Stomach (tissue), 19 donors: ENCODE measurements at places on chromosomes 7 and 10. TPM values are rescaled to one million over a fixed set of nuclear protein-coding genes. Genes with fewer than 3 reads are reported as not detected.

ZNF425 gene
- polyA plus RNA-seq, result 1.2 TPM

LRIT1 gene
- not detected for polyA plus RNA-seq

LIPM gene
- not detected for polyA plus RNA-seq

POLR3A gene
- 2.1 TPM for polyA plus RNA-seq

FAM13C gene
- 7.2 TPM for polyA plus RNA-seq

IL6 gene
- polyA plus RNA-seq, result 9.2 TPM

- no peaks in the 10 kb centered on the region for H3K27me3 ChIP-seq
- no peak for DNase-seq
- no peak overlapping the region for H3K27ac ChIP-seq
- no peaks in the 10 kb centered on the region for H3K4me1 ChIP-seq
Observed at GRCh38 chr7:114622221-114622620, 207.6 kb downstream of the FOXP2 start.

- no peak overlapping the region for H3K27ac ChIP-seq
- no peak for DNase-seq
Observed at GRCh38 chr7:38535073-38535472, 96.1 kb downstream of the AMPH start.

DNA sequence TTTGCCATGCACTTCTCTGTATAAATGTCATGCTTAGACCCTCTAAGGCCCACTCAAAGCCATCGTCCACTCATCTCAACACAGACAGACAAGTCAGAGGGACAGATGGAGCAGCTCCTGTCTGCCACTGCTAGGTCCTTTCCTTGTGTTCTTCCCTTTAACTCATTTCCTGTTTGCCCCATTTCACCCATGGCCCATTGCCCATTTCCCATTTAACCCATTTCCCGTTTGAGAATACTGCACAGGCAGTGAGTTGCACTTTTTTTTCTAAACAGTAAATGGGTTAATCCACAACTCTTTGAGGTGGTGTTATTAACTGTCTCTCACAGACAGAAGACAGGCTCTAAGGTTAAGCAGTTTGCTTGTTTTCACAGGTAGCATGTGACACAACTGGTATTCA, 179.3 kb downstream of the NPSR1 start:
- no peaks in the 10 kb centered on the region for H3K4me1 ChIP-seq
- no peak overlapping the region for H3K27ac ChIP-seq
- no peaks in the 10 kb centered on the region for H3K27me3 ChIP-seq
- H3K4me3 ChIP-seq, result no peak overlapping the region
- H3K36me3 ChIP-seq, result no peaks in the 10 kb centered on the region
- no peak for DNase-seq

DNA sequence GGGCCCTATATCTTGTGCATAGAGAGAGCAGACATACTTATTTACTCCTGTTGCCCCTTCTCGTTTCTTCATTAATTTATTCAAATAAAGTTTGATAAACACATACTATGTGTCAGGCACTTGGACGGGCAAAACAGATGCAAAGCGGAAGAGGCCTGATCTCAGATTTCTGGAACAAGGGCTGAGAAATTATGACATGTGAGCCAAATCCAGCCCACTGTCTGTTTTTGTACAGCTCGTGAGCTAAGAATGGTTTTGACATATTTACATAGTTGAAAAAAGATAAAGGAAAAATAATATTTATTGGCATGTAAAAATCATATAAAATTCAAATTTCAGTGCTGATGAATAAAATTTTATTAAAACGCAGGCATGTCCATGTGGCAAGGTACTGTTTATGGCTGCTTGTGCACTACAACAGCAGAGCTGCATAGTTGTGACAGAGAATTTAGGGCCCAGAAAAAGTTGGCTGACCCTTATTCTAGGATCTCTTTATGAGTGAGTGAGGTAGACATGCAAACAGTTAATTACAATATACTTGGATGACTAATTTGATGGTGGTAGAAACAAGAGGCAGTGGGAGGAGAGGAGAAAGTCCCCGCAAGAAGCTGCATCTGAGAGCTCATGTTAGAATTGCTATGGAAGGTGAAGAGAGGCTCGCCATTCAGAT, 68.1 kb upstream of the ITPRID1 start:
- no peaks in the 10 kb centered on the region for H3K4me1 ChIP-seq
- no peaks in the 10 kb centered on the region for H3K36me3 ChIP-seq
- H3K27ac ChIP-seq, result no peak overlapping the region
- no peak overlapping the region for H3K4me3 ChIP-seq

- H3K27ac ChIP-seq, result no peak overlapping the region
- peaks cover 29% of the 10 kb centered on the region for H3K36me3 ChIP-seq
- H3K4me3 ChIP-seq, result no peak overlapping the region
- no peak for DNase-seq
- H3K4me1 ChIP-seq, result no peaks in the 10 kb centered on the region
Observed at GRCh38 chr10:16689227-16689626, 128.0 kb downstream of the RSU1 start.

GRCh38 chr10:48594803-48595538, 9.9 kb downstream of the ARHGAP22 start:
- no peaks in the 10 kb centered on the region for H3K36me3 ChIP-seq
- H3K27me3 ChIP-seq, result no peaks in the 10 kb centered on the region
- no peak overlapping the region for H3K27ac ChIP-seq

- DNase-seq, result peak; percentile 17
- H3K36me3 ChIP-seq, result no peaks in the 10 kb centered on the region
- no peak overlapping the region for H3K4me3 ChIP-seq
- H3K27ac ChIP-seq, result no peak overlapping the region
- H3K27me3 ChIP-seq, result peaks cover 19% of the 10 kb centered on the region
Observed at GRCh38 chr10:131201741-131202515, 109.6 kb downstream of the TCERG1L start.

DNA sequence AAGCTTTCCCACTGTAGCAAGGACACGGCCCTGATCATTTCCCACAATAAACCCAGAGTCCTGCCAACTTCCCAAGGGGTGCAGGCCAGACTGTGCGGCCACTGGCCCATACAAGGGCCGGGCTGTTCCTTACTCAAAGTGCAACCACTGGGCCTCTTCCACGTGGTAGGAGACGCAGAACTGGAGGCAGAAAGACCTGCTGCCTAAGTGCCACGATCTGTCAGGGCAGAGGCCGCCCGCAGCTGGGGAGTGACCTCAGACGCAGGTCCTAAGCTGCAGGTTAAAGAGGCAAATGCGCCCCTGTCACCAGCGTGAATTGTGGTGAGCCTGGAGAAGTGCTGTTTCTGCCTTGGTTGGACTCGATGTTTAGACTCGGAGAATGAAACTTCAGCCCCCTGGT, 26.2 kb downstream of the GPER1 start:
- H3K27ac ChIP-seq, result no peak overlapping the region
- no peaks in the 10 kb centered on the region for H3K4me1 ChIP-seq

GRCh38 chr10:72340510-72341261, 14.0 kb downstream of the DNAJB12 start:
- no peaks in the 10 kb centered on the region for H3K27me3 ChIP-seq
- H3K27ac ChIP-seq, result no peak overlapping the region
- DNase-seq, result peak; percentile 83
- H3K4me3 ChIP-seq, result no peak overlapping the region
- H3K4me1 ChIP-seq, result peaks cover 24% of the 10 kb centered on the region

DNA sequence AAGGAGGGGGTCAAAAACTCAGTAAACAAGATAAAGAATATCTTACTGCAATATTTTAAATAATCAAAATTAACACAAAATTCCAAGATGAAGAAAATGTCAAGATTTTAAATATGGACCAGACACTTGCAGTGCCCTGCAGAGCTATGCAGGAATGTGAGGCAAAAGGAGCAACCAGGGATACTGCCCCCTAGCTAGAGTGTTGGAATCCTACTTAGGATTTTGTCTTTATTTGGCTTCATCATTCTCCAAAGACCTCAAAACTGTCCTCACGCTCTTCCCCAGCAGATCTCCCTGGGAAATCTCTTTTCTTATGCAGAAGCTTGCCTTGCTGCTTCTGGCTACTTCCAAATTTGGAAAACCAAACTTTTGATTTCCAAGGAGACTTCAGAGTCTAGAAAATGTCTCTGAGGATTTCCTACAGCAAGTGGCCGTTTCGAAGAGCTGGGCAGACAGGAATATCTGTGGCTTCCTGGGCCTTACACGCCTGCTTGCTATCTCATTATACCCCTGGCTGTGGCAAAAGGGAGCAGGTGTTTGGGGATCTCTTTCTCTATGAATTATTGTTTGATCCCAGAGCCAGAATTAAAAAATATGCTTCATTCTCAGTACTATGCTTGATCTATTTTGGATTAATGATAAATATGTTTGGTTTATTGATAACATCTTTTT, 232.2 kb upstream of the BMPER start:
- no peaks in the 10 kb centered on the region for H3K27me3 ChIP-seq
- H3K4me1 ChIP-seq, result no peaks in the 10 kb centered on the region
- H3K36me3 ChIP-seq, result no peaks in the 10 kb centered on the region
- no peak for DNase-seq

DNA sequence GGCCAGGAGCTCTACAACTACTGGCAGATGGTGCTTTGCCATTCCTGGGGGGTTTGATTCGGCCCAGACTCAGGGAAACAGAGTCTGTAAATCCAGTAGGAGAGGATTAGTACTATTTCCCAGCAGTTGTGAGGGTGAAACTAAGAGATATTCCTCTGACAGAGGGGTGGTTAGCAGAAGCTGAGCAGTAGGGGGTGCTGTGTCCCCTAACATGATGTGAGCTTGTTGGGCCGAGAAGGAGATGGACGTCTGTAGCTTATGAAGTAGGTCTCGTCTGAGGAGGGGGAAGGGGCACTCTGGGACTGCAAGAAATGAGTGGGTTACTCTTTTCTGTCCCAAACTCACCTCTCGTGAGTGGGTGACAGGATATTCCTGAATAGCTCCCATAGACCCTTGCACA, 179.2 kb upstream of the MBL2 start:
- DNase-seq, result peak; percentile 87
- H3K27ac ChIP-seq, result no peak overlapping the region
- H3K27me3 ChIP-seq, result no peaks in the 10 kb centered on the region
- H3K4me1 ChIP-seq, result no peaks in the 10 kb centered on the region
